ENCODE measurements at places on chromosomes 1 and 21.

DNA sequence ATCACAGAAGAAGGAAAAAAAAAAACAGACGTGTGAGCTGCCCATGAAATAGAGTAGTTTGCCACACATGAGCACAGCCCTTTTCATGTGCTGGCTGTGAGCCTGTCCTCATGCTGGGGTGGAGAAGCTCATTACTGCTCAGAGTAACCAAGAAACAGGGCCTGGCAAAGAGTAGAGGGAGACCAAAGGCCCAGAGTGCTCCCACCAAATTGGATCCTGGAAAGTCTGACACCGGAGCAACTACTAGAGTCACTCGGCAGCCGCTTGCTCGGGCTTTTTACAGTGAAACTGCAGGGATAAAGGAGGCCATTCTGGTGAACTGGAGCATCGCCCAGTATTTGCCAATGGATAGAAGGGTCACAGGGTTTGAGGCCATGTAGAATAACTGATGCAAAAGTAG lies 64.4 kb upstream of the BARHL2 start:
- no peak for DNase-seq

DNA sequence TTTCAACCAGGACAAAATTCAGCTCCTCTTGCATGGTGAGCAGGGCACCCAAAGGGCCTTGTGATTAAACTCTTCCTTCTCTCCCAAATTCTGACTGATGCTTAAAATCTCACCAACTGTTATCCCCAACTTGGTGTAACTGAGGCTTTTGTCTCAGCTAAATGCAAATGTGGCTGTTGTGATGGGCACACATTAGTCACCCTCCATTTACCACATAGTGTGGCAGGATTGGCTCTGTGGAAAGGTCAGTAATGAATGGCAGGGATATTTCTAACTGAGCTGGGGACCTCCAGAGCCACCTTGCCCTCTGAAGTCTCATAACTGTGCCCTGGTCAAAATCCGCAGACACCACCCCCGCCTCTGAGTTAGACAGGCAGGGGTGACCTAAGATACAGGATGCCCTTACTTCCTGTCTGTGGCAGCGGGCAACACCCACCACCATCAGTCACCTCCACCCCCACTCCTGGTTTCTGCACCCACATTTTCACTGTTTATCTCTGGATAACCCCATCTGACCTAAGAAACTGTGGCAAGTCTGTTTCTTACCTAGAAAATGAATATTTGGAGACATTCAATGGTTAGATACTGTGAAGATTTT lies 25.4 kb upstream of the RGS16 start:
- DNase-seq, result peak; percentile 41

GRCh38 chr1:114503916-114504422 lies 7.0 kb downstream of the TRIM33 start:
- DNase-seq, result no peak

DNA sequence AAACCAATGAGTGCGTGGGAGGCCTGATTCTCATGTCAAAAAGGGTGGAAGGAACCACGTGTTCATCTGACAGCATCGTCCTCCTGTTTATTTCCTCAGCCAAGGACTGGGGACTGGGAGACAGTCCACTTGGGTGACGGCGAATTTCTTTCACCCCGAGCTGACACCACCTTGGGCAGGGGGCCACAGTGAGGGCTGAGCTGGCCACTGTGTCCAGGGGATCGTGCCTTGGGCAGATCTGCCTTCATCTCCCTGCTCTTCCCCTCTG lies 122.1 kb downstream of the SIM2 start:
- no peak for DNase-seq

GRCh38 chr1:236393681-236394481 lies at the start of gene EDARADD:
Gene EDARADD (plus strand): TSS chr1:236394286. CDS start chr1:236394445, 159 bp downstream.
- no peak for DNase-seq

DNA sequence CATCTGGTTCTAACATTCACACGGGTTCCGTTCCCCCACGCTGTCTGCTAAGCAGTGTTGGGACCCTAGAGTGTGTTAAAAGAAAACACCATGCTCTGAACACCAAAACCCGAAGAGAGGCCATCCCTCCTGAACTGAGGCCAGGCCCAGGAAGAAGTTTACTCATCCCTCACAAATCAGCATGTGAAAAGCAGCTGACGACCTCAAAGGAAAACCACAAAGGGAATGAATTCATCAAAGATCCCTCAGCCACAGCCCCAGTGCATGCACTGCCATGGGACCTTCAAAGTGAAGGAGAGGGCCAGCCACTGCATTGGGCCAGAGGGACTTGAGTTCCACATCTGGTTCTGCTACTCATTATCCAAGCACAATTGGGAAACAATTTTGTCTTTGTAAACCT lies 7.0 kb upstream of the PSEN2 start:
- DNase-seq, result no peak

DNA sequence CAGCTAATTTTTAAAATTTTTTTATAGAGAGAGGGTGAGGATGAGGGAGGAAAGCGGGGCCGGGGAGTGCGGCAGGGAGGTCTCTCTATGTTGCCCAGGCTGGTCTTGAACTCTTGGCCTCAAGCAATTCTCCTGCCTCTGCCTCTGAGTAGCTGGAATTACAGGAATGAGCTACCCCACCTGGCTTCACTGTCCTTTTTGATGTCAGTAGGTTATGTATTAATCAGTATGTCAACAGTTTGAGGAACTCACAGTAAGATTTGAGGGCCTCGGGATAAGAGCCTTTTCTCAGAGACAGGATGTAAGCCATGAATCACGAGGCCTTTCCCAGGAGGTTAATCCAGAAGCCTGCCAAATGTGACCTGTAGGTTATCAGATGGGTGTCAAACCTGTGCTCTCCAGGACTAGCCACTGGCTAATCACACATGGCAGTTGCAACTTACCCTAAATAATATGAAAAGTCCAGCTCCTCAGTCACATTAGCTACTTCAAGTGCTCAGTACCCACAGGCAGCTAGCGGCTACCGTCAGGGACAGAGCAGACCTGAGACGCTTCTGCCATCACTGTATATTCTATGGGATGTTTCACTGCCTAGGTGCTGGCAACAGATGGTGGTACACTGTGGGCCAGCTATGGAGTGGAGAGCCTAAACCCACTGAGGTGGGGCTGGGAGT lies 33.1 kb downstream of the TRIM67 start:
- DNase-seq, result no peak

DNA sequence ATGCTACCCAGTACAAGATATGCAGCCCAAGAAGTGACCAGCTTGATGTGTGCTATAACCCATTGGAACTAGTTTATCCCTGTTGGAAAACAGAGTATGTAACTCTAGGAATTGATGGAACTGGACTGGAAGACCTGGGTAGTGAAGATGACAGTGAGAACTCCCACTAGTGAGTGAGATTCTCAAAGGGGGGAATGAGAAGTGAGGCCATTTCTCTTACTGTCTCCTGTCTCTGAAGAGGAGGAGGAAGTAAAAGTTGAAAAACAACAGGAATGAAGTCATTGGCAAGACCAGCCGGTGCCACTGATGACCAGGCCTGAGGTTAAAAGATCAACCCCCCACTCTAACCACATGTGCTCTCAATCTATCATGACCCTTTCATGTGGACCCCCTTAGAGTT lies 20.9 kb downstream of the PLA2G2F start:
- DNase-seq, result no peak
